Effector CD8-positive, alpha-beta T cell (primary cell): ENCODE measurements at places on chromosomes 7 and 10.

DNA sequence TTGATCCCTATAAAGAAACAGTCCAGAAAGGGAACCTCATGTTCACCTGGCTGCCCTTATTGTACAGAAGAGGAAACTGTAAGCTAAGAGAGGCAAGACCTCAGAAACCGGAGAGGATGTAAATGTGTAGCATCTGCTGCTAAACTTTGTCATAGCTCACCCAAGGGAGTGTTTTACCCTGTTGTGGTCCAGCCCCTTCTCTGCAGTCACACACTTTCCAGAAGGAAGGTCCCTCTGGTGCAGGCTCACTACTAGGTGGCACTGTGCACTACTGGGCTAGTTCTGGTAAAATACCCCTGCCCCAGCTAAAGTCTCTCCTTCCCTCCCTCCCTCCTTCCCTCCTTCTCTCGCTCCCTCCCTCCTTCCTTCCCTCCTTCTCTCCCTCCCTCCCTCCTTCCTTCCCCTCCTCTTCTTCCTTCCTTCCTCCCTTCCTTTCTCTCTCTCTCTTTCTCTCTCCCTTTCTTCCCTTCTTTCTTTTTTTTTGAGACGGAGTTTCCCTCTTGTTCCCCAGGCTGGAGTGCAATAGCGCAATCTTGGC, 42.5 kb upstream of the LCOR start:
- no peak for DNase-seq

- DNase-seq = no peak
Measured at GRCh38 chr10:96267234-96267705, 4.1 kb downstream of the BLNK start.

DNA sequence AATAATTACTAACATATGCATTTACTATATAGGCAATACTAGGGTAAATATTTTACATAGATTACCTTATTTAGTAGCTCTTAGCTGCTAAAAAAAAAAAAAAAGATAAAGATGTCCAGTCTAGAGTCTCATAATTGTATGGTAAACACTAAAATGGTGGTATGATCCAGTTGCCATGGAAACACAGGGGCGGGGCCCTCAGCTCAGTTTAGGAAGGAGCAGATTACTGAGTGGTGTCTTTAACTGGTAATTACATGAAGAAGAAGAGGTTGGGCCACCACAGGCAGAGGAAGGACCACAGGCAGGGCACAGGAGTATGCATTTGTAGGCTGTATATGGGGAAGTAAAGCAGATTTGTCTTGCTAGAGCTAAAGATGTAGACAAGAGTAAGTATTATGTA, 43.7 kb downstream of the ITGB8 start:
- DNase-seq = no peak

GRCh38 chr7:24115661-24116060, 168.3 kb upstream of the NPY start:
- DNase-seq = no peak

- no peak for DNase-seq
Measured at GRCh38 chr10:30353851-30354250, 4.8 kb upstream of the MTPAP start.

GRCh38 chr10:113026679-113027078, 76.6 kb downstream of the TCF7L2 start:
- no peak for DNase-seq

GRCh38 chr10:103086261-103086660, 106.8 kb downstream of the NT5C2 start:
- DNase-seq = no peak

DNA sequence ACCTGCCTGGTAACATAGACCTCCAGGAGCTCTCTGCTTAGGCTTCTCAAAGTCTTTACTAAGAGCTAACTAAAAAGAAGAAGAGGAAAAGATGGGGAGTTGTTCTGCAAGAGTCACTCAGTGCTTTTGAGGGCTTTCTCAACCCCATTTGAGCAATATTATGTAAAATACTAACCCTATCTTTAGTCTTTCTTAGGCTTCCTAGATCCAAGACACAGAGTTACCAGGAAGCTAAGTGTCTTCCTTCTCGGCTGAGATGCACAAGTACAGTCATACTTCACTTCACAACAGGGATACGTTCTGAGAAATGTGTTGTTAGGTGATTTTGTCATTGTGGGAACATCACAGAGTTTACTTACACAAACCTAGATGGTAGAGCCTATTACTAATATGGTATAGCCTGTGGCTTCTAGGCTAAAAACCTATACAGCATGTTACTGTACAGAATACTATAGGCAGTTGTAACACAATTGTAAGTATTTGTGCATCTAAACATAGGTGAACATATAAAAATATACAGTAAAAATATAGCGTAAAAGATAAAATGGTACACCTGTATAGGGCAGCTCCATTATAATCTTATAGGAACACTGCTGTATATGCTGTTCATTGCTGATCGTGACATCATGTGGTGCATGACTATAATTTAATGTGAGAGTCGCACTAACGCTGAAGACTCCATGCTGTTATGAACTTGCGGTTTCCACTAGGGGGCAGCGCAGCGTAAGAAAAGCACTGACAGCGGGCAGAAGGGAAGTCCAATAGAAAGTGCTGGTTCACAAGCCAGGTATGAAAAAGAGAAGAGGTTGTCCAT, 16.3 kb downstream of the ANKRD22 start:
- peak; percentile 71 for DNase-seq

DNA sequence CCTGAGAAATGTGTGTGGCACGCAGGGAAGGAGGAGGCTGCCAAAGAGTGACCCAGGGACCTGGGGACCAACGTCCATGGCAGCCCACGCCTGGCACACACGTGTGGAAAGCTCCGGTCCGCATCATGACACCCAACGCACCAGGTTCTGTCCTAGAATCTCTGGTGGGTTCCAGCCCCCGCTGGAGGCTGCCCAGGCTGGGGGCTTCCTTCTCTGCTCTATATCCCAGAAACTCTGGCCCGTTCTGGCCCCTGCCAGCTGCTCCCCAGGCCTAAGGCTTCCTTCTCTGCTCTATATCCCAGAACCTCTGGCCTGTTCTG, 261.8 kb downstream of the ELFN1 start:
- no peak for DNase-seq

GRCh38 chr10:98134117-98134430, 383 bp upstream of the R3HCC1L start:
- no peak for DNase-seq

DNA sequence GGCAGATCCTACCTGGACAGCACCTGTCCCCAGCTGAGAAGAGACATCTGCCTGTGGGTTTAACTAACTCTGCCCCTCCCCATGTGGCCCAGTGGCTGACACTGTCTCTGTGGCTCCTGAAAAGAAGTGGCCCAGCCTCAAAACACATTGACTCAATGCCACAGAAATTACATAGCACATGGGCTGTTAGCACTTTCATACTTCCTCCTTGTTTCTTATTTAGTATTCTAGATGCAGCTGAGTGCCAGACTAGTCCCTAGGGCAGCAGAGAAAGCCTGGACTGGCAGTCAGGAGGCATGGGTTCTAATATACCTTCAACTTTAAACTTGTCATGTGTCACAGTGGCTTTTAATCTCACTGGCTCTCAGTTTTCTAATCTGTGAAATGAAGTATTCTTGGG, 171.0 kb downstream of the TRIL start:
- DNase-seq = no peak

- DNase-seq = no peak
Measured at GRCh38 chr10:8102708-8103401, 48.4 kb downstream of the GATA3 start.

- no peak for DNase-seq
Measured at GRCh38 chr7:767941-768731, 41.1 kb upstream of the PRKAR1B start.

- DNase-seq = no peak
Measured at GRCh38 chr10:96588616-96589419, 2.0 kb upstream of the TM9SF3 start.

DNA sequence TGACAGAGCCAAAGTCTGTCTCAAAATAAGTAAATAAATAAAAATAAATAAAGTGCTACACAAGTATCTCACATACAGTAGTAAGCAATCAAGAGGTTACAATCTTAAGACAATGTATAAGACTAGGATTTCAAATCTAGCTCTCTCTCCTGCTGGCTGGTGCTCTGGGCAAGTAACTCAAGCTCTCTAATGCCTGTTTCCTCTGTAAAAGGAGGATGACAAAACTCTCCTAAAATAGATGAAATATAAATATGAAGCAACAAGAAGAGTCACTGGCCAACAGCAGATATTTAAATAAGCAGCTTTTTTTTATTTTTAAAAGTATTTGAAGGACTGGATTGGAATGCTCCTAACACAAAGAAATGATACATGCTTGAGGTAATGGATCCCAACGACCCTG, 7.2 kb downstream of the SFMBT2 start:
- no peak for DNase-seq

DNA sequence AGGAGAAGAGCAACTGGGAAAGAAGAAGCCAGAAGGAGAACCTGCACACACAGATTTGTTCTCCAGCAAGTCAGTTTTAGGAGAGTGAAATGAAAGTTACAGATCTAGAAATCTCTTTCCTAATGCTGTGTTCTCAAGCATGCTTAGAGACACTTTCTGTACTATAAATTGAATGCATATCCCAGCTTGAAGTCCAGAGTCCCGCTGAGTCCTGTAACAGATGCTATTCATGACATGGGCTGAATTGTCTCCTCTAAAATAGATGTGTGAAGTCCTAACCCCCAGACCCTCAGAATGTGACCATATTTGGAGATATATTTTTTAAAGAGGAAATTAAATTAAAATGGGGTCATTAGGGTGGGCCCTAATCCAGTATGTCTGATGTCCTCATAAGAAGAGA, 46.9 kb upstream of the GJD4 start:
- no peak for DNase-seq

DNA sequence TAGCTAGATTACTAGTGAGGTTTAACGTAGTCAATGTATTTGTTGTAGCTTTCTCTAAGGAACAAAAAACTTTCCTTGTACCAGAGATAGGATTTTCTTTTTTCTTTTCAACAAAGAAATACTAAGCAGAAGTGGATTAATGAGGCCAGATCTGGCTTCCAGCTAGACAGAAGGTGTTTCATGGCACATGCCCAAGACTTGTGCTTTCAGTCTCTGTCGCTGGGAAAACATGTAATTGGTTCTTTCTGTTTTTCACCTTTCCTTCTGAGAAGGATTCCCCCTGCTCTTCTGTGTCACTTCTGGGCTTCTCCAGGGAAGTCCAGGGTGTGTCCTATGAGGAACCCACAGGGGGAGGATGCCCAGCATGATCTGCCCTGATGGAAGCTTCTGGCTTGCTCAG, 492.2 kb downstream of the CCSER2 start:
- no peak for DNase-seq

GRCh38 chr10:123669886-123670285, 3.7 kb downstream of the GPR26 start:
- no peak for DNase-seq

GRCh38 chr7:66604198-66604597, 24.5 kb upstream of the KCTD7 start:
- DNase-seq = no peak

DNA sequence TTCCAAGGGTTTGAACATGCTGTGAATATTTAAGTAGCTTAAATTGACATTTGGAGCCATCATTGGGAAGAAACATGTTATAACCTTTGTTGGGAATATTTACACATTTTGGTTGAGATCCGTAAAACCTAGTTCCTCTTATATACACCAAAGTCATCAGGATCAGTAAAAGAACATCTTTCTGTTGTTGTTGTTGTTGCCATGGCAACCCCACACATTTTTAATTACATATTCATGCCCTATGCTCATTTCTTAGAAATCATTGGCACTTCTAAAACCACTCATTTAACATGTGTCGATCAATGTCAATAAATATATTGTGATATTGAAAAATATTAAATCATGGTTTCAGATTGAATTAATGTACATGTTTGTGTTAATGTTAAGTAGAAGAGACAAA, 122.6 kb downstream of the POU6F2 start:
- DNase-seq = no peak

DNA sequence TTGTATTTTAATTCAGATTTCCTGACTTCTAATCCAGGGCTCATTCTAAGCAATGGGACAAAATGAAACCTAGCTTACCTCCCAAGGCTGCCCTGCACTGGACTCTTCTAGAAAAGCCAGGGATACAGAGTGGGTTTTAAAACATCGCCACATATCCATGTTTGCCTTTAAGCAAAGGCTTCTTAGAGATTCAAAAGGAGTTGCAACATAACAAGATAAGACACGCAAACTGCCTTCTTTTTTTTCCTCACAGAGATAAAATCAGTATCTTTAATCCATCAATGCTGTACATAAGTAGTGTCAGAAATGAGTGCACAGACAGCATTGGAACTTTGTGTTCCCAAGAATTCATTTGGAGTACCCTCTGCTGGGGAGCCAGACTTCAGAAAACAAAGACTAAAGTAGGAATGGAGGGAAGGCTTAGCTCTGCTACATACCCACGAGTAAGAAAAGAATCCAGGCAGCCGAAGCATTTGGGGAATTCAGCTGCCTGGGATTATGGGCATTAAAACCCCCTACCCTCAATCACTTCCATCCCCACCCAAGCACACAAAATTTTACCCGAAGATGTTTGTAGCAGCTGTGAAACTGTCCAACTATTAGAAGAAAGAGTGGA, 427.8 kb downstream of the ARL4A start:
- no peak for DNase-seq

DNA sequence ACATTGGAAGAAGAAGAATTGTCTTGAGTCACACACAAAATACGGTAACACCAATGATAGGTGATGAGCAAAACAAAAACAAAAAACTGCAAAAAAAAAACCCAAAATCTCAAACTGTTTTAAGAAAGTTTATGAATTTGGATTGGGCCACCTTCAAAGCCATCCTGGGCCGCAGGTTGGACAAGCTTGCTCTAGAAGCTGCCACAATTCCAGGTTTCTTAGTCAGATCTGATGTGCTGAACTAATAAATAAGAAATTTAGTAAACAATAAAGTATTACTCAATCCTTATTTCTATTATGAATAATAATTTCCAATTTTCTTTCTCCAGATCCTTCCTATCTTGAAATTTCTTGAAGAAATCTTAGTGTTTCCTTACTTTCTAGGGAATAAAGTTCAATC, 10.0 kb downstream of the WASL start:
- DNase-seq = no peak

DNA sequence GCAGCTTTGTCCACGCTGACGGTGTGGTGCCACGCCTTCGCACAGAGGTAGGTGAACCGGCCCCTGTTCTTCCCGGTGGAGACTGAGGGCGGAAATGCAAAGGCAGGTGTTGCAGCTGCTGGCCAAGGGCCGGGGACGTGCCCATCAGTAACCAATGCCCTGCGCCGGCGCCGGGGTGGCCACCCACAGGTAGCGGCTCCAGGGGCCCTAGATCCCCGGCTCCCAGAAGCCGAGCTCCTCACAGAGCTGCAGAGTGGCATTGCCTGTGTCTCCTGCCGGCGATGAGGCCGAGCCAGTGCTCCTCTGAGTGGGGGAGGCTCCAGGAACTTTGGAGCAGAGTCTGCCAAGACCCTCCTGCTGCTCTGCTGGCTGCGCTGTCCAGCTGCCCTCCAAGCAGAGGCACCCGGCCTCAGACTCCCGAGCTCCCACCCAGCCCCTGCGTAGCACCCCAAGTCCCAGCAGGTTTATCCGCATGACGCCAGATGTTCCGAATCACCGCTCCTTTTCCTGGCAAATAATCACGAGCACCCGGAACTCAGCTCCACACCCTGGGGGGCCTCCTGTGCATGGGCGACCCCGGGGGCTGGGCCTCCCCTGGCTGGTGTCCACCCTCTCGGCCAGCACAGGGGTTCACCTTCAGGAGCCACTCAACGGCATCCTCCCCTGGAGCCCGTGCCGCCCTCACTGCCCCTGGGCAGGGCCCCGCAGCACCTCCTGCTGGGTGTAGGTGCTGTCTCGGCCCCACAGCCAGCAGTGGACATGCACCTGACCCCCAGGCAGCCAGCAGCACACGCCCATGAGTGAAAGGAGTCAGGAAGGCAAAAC, 22.1 kb downstream of the CFAP46 start:
- DNase-seq = no peak
